ENCODE measurements at places on chromosomes 1 and 21.
A peak's percentile ranks its signal among the peaks of the same experiment; 100 is the strongest.

GRCh38 chr1:55021942-55022546 is 17.3 kb upstream of the PCSK9 start:
- peak; percentile 88 for DNase-seq

DNA sequence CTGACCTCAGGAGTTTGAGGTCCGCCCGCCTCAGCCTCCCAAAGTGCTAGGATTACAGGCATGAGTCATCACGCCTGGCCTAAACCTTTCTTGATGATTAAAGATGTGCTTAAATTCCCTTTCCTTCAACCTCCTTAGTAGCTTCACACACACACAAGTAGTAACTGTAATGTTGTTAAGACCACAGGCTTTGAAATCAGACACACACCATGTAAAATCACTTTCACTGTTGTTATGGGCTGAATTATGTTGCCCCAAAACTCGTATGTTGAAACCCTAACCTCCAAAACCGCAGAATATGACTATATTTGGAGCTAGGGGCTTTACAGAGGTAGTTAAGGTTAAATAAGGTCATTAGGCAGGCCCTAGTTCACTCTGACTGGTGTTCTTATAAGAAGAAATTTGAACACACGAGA is 180.2 kb downstream of the NR5A2 start:
- DNase-seq, result no peak

- DNase-seq, result no peak
Measured at GRCh38 chr21:43930074-43930847, 65.2 kb downstream of the AGPAT3 start.

GRCh38 chr1:85544689-85545215 is 35.8 kb upstream of the CCN1 start:
- peak; percentile 67 for DNase-seq

- DNase-seq, result no peak
Measured at GRCh38 chr1:180837020-180837419, 75.7 kb upstream of the KIAA1614 start.

- DNase-seq, result no peak
Measured at GRCh38 chr1:241311056-241311746, 45.8 kb downstream of the RGS7 start.

DNA sequence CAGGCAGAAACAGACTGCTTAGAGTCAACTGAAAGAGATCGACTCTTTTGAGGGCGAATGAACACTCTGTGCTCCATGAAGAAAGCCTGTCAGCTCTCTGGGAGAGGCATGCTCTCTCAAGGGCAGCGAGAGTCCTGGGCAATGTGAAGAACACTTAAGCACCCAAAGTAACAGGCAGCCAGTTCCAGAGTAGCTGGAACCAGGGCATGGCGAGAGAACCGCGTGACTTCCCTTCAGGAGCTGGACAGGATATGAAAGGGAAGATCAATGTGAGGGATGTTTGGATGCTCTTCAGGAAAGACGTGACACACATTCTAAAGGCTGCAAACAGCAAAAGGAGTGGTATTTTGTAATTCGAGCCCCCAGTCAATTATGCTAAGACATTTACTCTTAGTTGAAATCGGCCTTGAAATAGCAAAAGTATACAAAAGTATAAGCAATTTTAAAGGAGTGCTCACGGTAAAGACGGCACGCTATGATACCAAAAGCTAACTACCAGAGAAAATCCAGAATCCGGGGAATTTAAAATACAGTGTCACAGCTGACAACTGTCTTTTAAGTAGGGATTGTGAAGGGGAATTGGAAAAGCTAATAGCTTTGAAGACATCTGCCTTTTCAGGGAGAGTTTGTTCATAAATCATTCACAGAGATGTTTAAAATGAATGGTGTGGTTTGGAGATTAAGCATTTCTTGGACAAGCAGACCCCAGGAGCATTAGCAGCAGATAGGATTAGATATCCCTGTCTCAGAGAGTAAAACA is 20.8 kb downstream of the ADAMTS5 start:
- DNase-seq, result no peak

GRCh38 chr21:37443683-37444082 is 77.1 kb downstream of the DYRK1A start:
- DNase-seq, result no peak

DNA sequence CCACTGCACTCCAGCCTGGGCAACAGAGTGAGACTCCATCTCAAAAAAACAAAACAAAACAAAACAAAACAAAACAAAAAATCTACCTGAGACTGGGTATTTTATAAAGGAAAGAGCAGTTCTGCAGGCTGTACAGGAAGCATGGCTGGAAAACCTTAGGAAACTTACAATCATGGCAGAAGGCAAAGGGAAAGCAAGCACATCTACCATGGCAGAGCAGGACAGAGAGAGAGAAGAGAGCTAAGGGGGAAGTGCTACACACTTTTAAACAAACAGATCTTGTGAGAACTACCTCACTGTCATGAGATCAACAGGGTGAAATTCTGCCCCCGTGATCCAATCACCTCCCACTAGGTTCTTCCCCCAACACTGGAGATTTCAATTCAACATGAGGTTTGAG is 198.3 kb upstream of the SAMSN1 start:
- no peak for DNase-seq

DNA sequence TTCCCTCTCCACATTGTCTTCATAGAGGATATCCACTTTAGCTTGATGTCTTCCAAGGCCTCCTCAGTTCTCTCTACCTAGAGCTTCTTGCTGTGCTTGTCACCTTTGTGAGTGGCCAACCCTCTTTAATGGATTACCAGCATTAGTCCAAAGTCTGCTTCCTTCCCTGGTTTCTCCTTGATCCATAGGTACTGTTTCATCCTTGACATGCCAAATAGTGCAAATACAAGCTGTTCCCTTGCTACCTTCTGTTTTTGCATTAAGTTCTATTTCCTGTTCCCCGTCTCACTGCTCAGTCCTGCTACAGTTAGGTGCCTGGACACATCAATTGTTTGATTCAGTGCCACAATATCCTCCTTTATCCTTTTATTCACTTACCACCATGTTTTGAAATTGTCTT is 19.2 kb downstream of the MAST2 start:
- DNase-seq, result no peak

GRCh38 chr1:159509440-159510228 is 26.2 kb downstream of the OR10J5 start:
- no peak for DNase-seq

DNA sequence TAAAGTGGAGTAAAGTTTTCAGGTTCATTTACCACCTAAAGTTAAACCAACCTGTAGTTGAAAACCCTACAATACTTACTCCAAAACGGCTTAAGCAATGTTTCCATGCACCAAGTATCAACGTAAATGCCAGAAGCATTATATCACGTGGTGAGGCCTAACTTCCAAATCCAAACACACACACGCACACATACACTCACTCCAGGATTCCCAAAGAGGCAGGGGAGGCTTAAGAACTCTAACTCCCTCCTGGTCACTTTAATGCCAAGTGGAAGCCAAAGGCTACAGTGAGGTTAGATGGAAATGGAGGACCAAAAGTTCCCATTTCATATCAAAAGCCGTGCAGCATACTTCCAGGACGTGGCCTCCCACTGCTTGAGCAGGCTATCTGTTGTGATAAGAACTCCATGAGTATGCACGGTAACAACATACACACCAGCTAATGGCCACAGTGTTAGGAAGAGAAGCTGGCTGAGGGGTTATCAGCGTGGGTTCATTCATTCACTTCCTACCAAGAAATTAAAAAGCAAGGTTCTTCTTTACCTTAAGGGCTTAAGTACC is 224.1 kb downstream of the SLC45A1 start:
- DNase-seq, result no peak

- DNase-seq, result no peak
Measured at GRCh38 chr1:23322770-23323169, 21.3 kb downstream of the HNRNPR start.

DNA sequence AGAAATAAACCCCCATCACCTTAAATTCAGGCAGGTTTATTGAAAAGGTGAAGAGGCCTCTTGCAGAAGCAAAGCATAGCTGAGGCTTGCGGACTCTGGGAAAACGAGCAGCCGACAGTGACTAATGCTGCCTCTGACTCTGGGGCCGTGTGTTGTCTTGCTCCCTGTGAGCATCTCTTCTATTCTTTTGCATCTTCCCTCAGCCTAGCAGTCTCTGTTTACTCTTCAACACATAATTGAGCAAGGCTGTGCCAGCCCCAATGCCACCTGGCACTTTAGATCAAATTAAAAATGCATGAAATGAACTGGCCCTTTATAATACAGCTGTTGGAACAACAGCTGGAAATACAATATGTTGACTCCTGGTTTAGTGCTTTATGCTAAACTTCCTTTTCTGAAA is 18.4 kb upstream of the REG4 start:
- DNase-seq, result no peak

- DNase-seq, result no peak
Measured at GRCh38 chr1:183783767-183784637, 20.9 kb upstream of the RGL1 start.

DNA sequence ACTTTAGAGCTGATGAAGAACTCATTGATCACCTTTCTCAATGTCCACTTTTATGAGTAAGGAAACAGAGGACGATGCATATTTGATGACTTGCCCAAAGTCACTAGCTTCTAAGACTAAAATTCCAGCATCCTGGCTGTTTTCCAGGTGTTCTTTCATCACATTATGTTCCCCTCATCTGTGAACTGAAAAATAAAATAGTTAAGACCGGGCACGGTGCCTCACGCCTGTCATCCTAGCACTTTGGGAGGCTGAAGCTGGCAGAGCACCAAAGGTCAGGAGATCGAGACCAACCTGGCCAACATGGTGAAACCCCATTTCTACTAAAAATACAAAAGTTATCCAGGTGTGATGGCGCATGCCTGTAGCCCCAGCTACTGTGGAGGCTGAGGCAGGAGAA is 297.5 kb downstream of the DUSP10 start:
- DNase-seq, result no peak

- no peak for DNase-seq
Measured at GRCh38 chr1:85406887-85407533, 57.9 kb downstream of the DDAH1 start.

DNA sequence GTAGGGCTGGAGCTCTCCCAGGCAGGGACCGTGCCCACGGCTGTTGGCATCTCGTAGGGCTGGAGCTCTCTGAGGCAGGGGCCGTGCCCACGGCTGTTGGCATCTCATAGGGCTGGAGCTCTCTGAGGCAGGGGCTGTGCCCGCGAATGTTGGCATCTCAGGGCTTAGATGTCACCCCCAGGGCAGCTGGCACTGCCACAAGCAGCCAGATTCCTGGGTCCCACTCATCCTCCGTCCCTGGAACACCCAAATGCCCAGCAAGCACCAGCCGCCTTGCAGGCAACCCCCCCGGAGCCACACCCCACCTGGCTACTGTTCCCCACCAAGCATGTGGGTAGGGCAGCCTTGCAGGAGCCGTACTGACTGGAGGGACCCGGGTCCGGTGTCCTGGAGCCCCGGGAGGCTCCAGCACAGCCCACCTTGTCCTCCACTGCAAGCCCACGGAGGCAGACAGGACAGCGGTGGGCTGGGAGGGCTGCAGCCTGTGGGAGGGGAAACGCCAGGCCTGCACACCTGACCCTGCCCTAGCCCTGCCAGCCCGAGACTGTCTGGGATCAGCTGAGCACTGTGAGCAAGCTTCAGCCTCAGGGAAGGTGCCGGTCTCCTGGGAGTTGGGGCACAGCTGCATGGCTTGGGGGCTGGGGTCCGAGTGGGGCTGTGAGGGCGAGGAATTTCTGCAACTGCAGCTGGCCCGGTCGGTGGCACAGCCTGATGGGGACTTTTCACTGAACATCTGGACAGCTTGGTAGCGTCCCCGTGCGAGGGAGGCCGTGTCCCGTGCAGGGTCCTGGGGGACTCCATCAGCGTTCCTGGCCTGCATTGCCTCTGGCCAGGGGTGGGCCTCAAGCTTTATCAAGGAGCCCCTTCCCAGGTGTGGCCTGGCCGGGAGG is 53.6 kb downstream of the COL18A1 start:
- DNase-seq, result no peak

GRCh38 chr1:245270063-245270462 is 115.3 kb downstream of the KIF26B start:
- no peak for DNase-seq

DNA sequence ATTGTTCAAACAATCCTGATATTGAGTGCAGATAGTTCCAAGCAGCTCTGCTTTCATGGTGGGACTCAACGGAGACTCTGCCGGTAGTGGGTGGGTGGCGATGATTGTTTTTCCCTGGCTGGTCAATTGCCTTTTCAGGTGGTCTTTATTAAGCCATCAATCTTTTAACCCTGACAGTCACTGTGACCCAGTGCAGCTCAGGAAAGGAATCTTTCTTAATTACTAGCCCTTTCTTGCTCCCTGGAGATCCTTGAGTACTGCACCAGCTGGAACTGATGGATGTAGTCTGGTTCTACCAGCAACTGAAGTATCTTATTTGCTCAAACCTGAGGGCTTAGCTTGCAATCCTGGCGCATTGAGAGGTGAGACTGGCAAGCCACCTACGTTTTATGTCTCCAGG is 196.4 kb downstream of the PLPP3 start:
- DNase-seq, result no peak

- peak; percentile 81 for DNase-seq
Measured at GRCh38 chr1:207007352-207008033, 25.1 kb downstream of the C1orf116 start.

DNA sequence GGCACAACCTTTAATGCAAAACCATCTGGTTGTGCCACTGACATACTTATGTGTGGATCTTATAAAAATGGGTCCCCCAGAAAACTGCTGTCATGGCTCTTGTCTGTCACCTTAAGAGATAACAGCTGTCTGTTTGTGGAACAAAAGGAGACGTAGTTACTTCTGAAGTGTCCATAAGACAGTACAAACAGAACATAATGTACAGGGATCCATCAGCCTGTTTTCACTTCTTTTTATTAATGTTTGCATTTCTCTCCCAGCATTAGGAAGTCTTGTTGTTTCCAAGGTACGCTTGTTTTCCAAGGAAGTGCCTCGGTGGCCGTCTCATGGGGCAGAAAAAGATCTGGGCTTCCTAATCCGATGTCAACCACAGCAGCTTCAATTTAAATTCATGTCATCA is 11.2 kb upstream of the ST6GALNAC5 start:
- no peak for DNase-seq

GRCh38 chr1:245225322-245226202 is 70.8 kb downstream of the KIF26B start:
- no peak for DNase-seq

DNA sequence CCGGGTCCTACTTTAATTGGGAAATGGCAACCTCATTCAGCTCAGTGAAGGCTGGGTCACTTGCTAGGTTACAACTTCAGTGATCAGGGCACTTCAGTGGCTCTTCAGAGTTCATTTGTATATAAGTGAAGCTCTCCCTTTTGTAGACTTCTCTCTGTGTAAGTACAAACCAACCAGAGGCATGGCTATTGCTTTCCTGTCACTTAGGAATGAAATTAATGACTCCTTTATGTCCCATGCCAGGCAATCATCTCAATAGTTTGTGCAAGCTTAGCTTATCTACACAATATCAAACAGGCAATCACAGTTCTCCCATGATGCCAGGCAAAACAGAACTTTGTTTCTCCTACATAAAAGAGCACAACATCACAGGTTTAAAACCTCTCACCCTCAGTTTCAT is 22.8 kb upstream of the CTBS start:
- DNase-seq, result no peak

DNA sequence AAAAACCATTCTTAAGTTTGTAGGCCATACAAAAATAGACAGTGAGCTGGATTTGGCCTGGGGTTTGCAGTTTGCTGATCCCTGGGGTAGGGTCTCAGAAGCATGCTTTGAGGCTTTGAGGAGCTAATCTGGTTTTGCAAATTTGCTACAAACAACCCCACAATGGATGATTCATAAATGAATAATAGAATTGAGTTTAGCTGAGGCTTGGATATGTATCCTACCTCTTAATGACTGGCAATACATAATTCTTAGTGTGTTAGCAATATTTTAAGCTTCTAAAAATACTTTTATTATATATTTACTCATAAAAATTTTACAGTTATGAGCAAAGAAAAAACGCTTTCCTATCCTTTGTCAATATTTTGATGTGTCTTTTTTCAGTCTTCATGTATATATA is 50.6 kb downstream of the ROR1 start:
- DNase-seq, result no peak

- DNase-seq, result no peak
Measured at GRCh38 chr21:42735944-42736343, 82.5 kb downstream of the PDE9A start.

Measured in Caco-2 (cell line).